Fibroblast of skin of back (primary cell): ENCODE measurements at places on chromosomes 5 and 9.
A peak's percentile ranks its signal among the peaks of the same experiment; 100 is the strongest.

- DNase-seq, result peak; percentile 72
These were observed 43.3 kb downstream of the ANKRD33B start for GRCh38 chr5:10607023-10607665.

DNA sequence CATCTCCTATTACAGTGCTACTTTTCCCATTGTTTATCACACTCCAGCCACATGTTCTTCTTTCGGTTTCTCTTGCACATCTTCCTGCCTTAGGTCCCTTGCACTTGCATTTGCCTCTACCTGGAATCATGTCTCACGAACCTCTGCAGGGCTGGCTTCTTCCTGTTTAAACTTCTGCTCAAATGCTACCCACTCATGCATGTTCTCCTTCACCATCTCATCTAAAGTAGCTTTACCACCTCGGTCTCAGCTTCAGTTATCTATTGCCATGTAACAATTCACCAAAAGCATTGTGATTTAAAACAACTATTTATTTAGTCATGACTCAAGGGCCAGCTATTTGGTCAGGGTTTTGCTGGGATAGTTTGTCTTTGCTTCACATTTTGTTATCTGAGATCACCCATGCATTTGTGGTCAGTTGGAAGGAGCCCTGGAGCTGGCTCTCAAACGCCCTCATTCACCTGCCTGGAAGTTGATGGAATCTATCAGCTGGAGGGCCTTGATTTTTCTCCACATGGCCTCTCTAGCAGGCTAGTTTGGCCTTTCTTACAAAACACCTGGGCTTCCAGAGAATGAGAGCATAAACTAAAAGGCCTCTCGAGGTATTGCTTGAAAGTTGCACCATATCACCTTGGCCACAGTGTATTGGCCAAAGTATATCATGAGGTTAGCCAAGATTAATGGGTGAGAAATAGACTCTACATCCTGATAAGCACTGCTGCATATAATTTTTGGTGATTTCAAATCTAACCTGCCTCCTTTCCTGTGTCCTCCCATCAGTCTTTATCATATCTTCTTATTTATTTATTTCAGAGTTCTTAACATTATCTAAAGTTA is 21.4 kb downstream of the SPINK1 start:
- no peak for DNase-seq

DNA sequence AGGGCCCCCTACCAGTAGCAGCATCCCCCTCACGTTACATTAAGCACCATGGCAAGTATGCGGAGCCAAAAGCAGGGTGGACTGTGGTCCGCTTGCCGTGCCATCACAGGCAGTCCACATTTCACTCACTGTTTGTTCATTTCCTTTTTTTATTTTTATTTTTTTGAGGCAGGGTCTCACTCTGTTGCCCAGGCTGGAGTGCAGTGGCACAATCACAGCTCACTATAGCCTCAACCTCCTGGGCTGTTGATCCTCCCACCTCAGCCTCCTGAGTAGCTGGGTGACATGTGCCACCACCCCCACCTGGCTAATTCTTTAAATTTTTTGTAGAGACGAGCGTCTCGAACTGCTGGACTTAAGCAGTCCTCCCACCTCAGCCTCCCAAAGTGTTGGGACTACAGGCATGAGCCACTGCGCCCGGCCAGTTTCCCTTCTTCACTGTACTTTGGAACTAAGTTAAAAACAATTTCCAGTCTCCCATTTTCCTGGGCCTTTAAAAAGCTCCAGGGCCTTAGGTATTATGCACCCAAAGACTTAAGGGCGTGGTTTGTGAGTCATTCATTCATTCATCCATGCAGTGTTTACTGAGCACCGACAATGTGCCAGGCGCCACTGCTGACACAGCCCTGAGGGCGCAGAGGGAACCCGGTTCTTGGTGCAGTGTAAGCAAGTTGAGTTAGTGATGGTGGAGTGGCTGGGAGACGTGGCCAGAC is 19.9 kb downstream of the PRRX2 start:
- peak; percentile 65 for DNase-seq

- DNase-seq, result peak; percentile 28
These were observed 566 bp downstream of the GPR21 start for GRCh38 chr9:123033864-123034601.

GRCh38 chr9:79408617-79409016 is 163.1 kb upstream of the TLE4 start:
- no peak for DNase-seq

DNA sequence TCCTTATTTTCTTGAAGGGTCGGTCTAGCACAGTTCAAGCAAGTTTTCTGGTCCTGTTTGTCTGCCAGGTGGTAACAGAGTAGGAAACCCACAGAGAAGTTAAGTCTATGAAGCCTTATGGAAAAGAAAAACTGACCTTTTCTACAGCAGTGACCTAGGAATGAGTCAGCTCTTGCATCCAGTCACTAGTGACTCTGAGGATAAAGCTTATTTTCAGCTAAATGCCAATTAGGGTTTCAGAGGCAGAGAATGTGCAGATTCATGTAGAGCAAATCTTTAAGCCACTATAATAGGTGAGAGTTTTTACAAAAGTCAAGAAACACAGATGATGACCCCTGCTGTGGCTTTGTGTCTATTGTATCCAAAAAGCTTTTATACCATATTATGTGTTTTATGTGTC is 100.7 kb downstream of the CWC27 start:
- peak; percentile 75 for DNase-seq

- DNase-seq, result no peak
These were observed 2293.3 kb upstream of the C9orf72 start for GRCh38 chr9:29866556-29866955.

DNA sequence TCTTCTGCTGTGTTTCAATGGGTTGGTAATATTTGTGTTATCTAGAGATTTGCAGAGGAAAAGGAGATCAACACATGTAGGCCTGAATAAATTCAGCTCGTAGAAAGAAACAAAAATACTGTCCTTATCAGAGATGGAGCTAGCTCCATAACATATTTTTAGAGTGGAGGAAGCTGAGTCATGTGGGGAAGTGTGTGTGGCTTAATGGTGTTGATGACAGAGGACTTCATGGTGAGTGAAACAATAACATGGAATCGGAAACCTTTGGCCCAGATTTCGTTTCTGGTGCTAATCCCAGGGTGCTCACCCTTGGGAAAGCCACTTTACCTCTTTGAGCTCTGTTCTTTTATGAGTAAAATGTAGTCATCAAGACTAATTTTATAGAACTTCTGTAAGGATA is 825.0 kb downstream of the TLR4 start:
- peak; percentile 76 for DNase-seq
